ENCODE measurements at places on chromosomes 3 and 15. TPM values are rescaled to one million over a fixed set of nuclear protein-coding genes. Genes with fewer than 3 reads are reported as not detected.

CLDN18 gene
- under 0.01 TPM for total RNA-seq

THPO gene
- not detected for total RNA-seq

NPAP1 gene
- not detected for total RNA-seq

POLQ gene
- 0.42 TPM for total RNA-seq

CRTAP gene
- 102 TPM for total RNA-seq

ERICH6 gene
- total RNA-seq, result 0.21 TPM

GHSR gene
- total RNA-seq, result not detected

TGM4 gene
- total RNA-seq, result not detected

SEMA3F gene
- total RNA-seq, result 0.42 TPM

ILDR1 gene
- total RNA-seq, result 0.21 TPM

GOLGA8O gene
- total RNA-seq, result 3.7 TPM

ZMYND10 gene
- total RNA-seq, result 0.10 TPM

MYH15 gene
- 0.84 TPM for total RNA-seq

DZIP1L gene
- total RNA-seq, result 0.21 TPM

ADPRH gene
- 4.5 TPM for total RNA-seq

REC114 gene
- not detected for total RNA-seq

CHRM5 gene
- not detected for total RNA-seq

NEK10 gene
- 0.63 TPM for total RNA-seq

GRK7 gene
- total RNA-seq, result 0.10 TPM

HAUS2 gene
- 31.8 TPM for total RNA-seq

Data from mononuclear cell (primary cell).